ENCODE measurements at places on chromosomes 6 and 20.

DNA sequence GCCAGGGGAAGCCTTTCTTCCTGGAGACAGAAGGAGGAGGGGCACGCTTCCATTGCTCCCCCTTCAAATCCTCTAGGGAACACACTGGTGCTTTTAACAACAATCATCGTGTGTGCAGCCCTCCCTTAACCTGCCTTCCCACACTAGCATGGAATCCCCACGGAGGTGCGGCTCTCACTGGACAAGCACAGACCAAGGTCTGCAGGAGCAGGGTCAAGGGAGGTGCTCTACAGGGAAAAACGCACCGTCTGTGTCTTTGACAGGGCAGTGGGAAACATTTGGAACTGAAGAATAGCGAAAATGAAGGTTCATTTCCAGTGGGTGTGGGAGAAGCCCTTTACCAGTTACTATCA, 527.1 kb downstream of the QKI start:
- DNase-seq = no peak

DNA sequence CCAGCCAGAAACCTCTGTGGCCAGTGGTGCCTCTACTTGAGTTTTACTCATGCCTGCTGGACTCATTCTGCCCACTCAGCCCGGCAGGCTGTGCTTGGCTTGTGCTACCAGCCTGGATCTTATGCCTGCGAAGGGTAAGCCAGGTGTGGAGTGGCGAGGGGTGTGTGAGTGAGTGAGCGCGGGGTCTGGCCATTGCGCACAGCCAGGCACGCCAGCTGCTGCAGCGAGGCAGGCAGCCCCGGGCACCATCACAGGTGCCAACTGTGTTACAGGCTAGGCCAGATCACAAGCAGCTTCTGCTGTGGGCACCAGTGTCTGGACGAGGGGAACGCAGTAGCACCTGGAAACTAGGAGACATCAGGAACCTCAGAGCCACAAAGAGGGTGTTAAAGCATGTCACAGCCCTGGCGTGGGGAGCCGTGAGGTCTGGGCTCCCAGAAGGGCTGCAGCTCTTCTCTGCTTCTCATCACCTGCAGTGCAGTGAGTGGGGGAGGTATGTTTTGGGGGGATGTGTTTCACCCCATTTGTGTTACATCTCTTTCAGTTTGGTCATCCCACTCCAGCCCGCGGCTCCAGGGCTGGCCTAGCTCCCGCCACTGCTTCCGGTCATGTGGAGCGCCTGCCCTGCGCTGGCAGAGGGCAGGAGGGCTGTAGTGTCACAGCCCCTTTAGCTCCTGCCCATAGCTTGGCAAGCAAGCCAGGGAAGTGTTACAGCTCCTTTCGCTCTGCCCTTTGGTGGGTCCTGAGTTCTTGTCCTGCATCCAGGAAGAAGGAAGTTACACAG, 379.7 kb upstream of the IMPG1 start:
- DNase-seq = no peak

DNA sequence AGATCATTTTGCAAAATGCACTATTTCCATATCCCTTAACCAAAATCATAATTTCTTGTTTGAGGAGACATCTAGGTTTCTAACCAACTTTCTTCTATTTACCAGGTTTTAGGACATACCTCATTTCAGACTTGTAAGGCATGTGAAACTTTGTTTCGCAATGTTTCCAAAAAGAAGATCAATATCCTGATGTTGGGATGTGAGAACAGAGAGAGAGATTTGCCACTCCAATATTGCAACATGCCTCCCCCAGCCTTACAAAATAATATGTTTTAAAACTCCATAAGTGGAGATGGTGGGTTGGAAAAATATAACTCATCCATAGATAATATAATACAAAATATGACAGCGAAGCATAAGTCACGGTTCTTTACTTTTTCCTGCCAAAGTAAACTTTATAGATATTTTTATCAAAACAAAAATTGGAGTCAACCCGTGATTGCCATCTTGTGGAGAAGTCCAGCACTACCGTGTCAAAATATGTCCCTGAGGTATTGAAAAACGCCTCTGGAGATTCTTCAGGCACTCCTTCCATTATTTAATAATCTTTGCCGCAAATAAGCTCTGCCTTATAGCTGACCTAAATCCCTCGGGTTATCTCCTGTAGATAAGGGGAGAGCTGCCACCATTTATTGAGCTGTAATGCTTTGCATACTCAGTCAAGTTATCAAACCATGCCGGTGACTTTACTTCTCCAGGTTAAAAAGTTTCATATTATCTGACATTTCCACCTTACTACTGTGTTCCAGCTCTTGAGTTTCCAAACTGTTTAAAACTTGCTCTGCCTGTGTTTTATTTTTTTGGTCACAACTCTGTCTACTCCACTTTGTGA, 534.2 kb downstream of the HACE1 start:
- DNase-seq = peak; percentile 49

- DNase-seq = peak; percentile 61
These were observed 20.1 kb downstream of the ECT2L start for GRCh38 chr6:138815797-138816528.

DNA sequence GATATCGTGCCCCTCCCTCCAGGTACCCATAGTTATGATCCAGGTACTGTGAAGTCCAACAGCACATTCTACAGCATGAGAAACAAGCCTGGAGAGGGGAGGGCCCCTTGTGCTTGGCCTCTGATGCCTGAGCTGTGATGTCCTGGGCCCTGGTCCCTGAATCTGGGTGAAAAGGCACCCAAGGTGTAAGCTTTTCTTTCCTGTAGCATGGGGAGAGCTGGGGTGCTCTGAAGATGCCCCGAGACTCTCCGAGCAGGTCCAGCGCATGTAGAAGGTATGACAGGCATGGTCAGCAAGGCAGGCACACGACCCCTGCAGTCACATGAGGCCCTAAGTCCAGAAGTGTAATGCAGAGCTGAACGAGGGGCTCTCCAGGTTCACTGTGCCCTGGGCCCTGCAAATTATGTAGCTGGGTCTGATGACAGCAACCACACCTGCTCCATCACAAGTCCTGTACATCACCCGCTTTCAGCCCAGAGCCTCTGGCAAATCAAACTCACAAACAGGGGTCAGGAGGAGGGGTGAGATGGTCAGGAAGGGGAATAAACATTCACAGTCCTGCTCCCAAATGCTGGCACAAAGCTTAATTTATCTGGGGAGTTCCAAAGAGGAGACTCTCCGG, 1.8 kb upstream of the CTSZ start:
- no peak for DNase-seq

GRCh38 chr20:24340933-24341332, 128.5 kb upstream of the SYNDIG1 start:
- no peak for DNase-seq

DNA sequence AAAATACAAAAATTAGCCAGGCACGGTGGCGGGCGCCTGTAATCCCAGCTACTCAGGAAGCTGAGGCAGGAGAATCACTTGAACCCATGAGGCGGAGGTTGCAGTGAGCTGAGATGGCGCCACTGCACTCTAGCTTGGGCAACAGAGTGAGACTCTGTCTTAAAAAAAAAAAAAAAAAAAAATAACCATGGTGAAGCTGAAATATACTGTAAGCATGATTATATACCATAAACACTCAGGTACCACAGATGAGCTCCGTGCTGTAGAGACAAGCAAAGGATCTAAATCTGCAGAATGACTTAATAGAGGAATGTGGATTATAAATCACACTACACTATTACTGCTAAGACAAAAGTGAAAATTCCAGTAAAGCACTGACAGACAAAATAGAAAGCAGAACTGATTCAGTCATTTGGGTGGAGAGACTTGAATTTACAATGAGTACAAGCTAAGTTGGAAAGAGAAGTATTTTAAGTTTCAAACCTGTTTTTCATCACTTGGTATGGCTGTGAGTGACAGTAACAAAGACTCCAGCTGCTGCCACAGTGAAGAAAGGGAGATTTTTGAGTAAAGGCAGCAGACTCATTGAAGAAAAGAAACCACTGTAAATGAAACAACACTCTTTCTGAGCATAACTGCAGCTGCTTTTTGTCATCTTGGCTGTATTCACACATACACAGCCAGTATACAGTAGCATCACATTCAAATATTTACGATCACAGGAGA, 322.1 kb downstream of the RNGTT start:
- peak; percentile 72 for DNase-seq

DNA sequence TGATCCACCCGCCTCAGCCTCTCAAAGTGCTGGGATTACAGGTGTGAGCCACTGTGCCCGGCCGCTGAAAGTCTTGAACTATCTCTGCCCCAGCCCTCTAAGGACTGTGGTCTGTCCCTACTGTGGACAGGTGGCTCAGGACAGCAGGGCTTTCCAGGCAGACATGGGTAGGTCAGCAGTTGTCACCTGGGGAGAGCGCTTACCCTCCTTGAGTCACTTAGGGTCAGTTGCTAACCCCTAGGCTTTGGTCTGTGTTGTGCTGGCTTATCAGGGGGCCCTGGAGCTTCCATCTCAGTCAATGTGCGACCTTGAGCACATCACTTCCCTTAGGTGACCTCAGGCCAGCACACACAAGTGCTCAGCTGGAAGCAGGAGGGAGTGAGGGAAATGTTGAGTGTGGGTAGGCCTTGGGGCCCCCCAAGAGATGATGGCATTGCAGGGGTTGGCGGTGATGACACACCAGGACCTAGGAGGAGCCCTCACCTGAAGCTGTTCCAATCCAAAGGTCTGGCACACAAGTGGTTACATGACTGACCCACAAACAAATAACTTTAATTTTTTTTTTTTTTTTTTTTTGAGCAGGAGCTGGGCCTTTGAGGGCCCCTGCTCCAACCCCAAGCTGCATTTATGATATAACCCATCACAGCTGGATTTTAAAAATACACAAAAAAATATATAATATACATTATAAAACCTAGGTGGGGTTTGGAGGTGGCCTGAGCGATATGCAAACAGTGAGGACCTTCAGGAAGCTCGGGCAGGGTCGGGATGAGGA, 5.1 kb downstream of the RPL10A start:
- DNase-seq = peak; percentile 22
